ENCODE measurements at places on chromosomes 16 and 17.

DNA sequence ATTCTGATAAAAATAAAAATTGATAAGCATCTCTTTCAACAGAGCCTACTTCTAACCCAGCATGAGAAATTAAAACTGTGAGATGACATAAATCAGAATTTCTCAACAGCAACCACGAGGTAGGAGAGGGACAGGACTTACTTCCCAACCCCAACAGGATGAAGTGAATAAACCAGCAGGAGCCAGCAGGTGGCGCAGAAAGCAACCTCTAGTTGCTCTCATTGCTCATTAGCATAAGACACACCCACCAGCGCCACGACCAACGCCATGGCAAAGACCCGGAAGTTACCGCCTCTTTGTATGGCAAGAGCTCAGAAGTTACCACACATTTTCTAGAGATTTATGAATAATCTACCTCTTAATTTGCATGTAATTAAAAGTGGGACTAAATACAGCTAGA lies 189.4 kb upstream of the CDH8 start:
- DNase-seq = no peak

DNA sequence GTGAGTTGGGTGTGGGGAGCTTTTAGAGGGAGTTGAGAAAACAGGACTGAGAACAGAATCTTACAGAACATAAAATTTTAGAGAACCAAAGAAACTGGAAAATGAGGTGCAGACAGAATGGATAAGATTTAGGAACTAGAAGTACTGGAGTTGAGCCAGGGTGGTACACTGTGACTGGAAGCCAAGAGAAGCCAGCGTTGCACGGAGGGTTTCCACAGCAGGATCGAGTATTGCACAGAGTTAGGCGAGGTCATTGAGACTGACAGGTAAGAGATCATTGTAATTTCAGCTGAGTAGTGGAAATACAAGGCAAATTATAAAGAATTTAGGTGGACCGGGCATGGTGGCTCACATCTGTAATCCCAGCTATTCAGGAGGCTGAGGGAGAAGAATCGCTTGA lies 6.6 kb downstream of the GSDMA start:
- no peak for DNase-seq

DNA sequence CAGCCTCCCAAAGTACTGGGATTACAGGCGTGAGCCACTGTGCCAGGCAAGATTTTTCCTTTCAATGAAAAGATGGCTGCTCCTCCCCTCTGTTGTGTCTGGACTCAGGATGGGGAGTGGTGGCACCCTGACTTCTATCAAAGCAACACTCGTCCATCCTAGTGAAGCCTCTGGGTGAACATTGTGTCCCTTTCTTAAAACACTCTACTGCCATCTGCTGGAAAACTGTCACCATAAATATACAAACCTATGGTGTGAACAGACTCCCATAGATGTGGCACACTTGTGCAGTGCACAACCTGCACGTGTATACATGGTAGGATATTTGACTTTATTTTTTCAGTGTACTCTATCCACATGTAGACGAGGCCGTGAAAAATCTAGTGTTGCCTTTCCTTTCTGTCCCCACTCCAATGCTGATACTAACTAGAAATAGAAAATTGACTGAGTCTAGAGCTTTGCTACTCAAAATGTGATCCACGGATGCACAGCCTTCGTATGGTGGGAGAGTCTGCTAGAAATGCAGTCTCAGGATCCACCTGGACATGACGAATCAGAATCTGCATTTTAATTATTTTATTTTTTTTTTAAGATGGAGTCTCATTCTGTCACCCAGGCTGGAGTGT lies 55.9 kb upstream of the PLCG2 start:
- peak; percentile 81 for DNase-seq

GRCh38 chr16:31167315-31167714 lies 12.6 kb upstream of the FUS start:
- no peak for DNase-seq

- DNase-seq = no peak
Observed at GRCh38 chr17:3976675-3977171, 12.5 kb upstream of the ATP2A3 start.

GRCh38 chr17:5399767-5400166 lies 19.7 kb downstream of the NUP88 start:
- DNase-seq = no peak

- peak; percentile 42 for DNase-seq
Observed at GRCh38 chr17:77440560-77440981, 299.8 kb downstream of the SEC14L1 start.

DNA sequence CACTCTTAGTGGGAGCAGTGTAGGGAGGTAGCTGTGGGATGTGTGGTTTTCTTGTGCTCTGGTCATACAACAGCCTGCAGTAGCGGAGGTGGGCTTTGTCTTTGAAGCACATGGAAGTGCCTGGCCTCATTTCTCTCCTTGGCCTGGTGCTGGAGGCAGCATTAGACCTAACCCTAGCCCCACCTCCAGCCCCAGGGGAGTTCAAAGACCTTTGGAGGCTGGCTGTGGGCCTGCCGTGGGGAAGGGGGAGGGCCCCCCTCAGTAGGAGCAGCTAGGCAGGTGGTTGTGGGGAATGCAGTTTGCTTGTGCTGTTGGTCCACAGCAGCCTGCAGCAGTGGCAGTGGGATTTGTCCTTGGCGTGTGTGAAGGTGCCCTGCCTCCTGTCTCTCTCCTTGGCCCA lies 91.7 kb downstream of the BCAS3 start:
- DNase-seq = no peak

DNA sequence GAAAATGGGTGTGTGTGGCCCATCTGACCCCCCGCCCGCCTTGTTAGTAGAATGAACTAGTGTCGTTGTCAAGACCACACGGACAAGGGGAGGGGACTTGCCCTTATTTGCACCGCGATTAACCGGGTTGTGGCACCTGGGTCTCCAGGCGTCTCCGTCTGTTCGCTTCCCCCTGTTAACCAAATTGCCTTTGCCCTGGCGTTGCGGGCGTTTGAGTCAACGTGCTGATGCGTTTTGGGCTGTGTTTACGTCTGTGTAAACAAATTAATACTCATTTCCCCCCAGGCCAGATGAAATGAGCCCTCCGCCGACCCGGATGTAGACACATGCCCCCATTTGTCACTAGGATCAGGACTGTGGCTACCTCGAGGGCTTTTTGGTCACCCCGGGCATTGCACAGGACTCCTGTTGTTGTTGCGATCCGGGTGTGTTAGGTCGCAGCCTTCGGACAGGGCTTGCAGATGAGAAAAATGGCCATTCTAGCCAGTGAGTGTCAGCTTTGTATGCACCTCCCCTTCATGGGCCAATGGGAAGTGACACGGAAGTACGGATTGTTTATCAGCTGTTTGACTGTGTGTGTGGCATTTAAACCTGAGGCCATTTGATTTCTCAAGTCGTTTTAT lies 906 bp downstream of the RBL2 start:
- DNase-seq = peak; percentile 84

- no peak for DNase-seq
Observed at GRCh38 chr16:84746875-84747274, 47.1 kb downstream of the USP10 start.

GRCh38 chr17:29445844-29446243 lies 55.7 kb downstream of the TAOK1 start:
- no peak for DNase-seq

- DNase-seq = no peak
Observed at GRCh38 chr16:81779536-81780320, 637 bp downstream of the PLCG2 start.

Measured in NCI-H510A treated with DMSO at 0.1 percent for 48 hours (cell line).